ENCODE measurements at places on chromosomes 2 and 18.

DNA sequence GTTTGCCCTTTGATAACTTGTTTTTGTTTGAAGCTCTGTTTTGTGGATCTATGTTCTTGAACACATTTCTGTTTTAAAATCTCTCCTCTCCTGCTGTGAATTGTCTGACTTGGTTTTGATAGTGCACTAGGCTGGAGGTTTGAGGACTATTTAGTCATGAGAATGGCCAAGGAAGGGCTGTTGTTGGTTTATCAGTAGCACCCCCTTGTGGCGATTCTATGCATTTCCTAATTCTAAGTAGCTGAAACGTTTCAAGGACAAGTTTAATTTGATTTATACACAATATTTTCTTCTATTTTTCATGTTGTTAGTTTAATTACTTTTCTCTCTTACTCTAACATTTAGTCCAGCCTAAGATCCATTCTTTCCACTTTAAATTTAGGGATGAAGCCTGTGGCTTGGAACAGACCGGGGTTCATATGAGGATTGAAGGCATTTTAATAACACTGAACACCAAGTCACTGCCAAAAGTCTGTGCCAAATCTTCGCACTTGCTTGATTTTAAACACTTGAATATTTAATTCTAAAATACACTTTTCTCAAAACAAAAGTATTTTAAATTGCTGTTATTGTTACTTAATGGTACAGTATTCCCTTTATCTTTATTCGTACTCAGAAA, 166.0 kb downstream of the SOCS6 start:
- DNase-seq, result no peak

- no peak for DNase-seq
These were observed 402.7 kb upstream of the SALL3 start for GRCh38 chr18:78576967-78577366.

GRCh38 chr18:48819781-48820482, 130.8 kb downstream of the SMAD7 start:
- DNase-seq, result no peak

DNA sequence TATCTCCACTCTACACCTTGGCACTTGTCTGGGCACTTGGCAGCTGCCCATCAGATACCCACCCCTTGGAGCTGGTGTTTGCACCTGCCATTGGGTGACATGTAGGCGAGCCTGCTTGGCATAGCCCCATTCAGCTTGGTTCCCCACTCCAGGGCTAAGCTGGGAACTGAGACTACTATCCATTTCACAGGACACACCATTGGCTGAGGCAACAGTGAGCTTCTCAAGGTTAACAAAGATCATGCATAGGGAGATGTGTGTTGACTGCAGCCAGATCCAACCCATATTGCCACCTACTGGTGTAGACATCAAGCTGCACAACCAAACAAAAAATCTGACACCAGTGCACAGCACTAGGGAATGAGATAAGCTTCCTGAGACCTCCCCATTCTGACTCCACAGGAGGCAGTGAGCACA, 1389.8 kb upstream of the TMEFF2 start:
- no peak for DNase-seq
